ENCODE measurements at places on chromosomes 13 and 19. TPM values are rescaled to one million over a fixed set of nuclear protein-coding genes. Genes with fewer than 3 reads are reported as not detected.

GRCh38 chr13:73480779-73481559 lies 422.2 kb downstream of the KLF5 start:
- DNase-seq, result no peak

DNA sequence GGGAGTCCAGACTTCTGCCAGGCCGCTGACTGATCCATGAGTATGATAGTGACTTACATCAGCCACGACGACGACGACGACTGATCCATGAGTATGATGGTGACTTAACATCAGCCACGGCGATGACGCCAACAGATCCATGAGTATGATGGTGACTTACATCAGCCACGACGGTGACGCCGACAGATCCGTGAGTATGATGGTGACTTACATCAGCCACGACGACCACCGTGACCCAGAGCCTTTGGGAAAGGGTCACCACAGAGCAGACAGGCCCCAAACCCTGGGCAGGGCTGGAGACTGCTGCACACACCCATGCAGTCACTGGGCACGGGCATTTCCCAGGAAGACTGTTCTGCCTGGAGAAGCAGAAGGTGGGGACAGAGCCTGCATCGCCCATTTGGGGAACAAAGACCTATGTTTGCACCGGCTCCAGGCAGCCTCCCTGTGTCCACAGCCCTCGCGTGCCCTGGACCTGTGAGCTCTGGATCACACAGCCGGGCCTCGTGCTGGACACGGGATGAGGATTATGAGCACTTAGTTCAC lies 130.9 kb upstream of the SPACA7 start:
- no peak for DNase-seq

EEF1AKMT1 gene
- 10.6 TPM for total RNA-seq

CRB3 gene
- total RNA-seq, result not detected

LGI4 gene
- total RNA-seq, result not detected
